ENCODE measurements at places on chromosomes 1 and 21.

- no peak for DNase-seq
Observed at GRCh38 chr1:71296551-71297134, 215.8 kb upstream of the ZRANB2 start.

- peak; percentile 10 for DNase-seq
Observed at GRCh38 chr1:52913537-52913936, 8.0 kb downstream of the ECHDC2 start.

GRCh38 chr21:39004634-39005501, 178.4 kb downstream of the PSMG1 start:
- no peak for DNase-seq

GRCh38 chr1:8194481-8195227, 123.3 kb upstream of the SLC45A1 start:
- DNase-seq: no peak

DNA sequence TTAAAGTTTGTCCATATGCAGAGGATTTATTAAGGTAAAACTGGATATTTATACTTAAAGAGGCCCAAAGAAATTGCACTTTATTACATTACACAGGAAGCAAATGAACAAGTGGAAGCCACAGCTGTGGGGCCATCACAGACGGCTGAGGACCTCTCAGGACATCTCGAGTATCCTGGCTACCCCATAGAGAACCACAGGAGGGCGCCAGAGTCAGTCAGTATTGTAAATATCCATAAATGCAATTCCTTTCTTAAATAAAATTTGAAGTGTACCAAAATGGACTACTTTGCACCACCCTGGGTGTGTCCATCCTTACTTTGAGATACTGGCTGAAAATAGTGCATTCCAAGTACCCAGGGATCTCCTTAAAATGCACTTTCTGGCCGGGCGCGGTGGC, 257.2 kb downstream of the MRPL39 start:
- DNase-seq: peak; percentile 41

GRCh38 chr1:200075522-200075921, 48.0 kb downstream of the NR5A2 start:
- DNase-seq: no peak

DNA sequence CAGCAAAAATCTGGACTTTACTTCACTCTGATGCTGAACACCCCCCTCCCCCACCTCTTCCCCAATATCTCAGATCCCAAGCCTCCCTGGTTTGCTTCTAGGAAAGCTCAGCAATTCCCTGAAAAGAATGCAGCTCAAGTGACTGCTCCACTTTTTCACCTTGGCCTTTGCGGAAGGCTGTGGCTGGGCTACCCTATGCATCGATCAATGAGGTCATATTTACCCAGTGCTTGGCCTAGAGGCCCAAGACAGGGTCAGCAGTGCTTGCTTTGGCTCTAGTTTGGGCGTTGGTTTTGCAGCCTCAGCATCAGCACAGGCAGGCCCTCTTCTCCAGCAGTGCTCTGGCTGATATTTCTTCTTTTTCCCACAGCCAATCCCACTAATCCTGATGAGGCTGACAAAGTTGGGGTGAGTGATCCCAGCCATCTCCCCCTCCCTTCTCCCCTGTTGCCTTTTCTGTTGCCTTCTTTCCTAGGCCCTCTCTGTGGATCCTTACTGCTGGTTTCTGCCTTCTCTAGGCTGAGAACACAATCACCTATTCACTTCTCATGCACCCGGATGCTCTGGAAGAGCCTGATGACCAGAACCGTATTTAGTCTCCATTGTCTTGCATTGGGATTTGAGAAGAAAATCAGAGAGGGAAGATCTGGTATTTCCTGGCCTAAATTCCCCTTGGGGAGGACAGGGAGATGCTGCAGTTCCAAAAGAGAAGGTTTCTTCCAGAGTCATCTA, 14.2 kb downstream of the FCGR2B start:
- no peak for DNase-seq

GRCh38 chr1:194929357-194929756, 1678.9 kb downstream of the KCNT2 start:
- DNase-seq: no peak

All from stimulated activated CD4-positive, alpha-beta T cell treated with anti-CD3 and anti-CD28 coated beads, Interleukin-1b, Interleukin-23, amount 100 ng/mL, for 48 hours (primary cell).